Osteocyte (in vitro differentiated cells): ENCODE measurements at places on chromosomes 13 and 19. TPM values are rescaled to one million over a fixed set of nuclear protein-coding genes. Genes with fewer than 3 reads are reported as not detected.

The RGL3 gene
- 1.1 and 1.9 TPM in 2 replicates for total RNA-seq

The CCDC194 gene
- total RNA-seq = not detected in 2 replicates

The HSPB6 gene
- 0.37 and 0.64 TPM in 2 replicates for total RNA-seq

The ACP7 gene
- not detected in 2 replicates for total RNA-seq

The RXFP2 gene
- total RNA-seq = not detected in 2 replicates

The TNFSF13B gene
- total RNA-seq = 1.1 and 1.7 TPM in 2 replicates

The PINLYP gene
- 0.91 and 1.2 TPM in 2 replicates for total RNA-seq

The FREM2 gene
- total RNA-seq = 0.30 and 0.37 TPM in 2 replicates

The LILRB2 gene
- total RNA-seq = not detected in 2 replicates

The FCER2 gene
- total RNA-seq = not detected in 2 replicates

The TNNI3 gene
- total RNA-seq = 0.57 TPM in 1 of 2 replicates, not detected in the other

The C19orf67 gene
- 0.54 TPM in 1 of 2 replicates, not detected in the other for total RNA-seq

The NECTIN2 gene
- 117 TPM in 2 replicates for total RNA-seq

The RASL11A gene
- 4.6 and 5.3 TPM in 2 replicates for total RNA-seq

The F10 gene
- total RNA-seq = 1.8 and 2.0 TPM in 2 replicates

The FGF22 gene
- 0.81 TPM in 1 of 2 replicates, not detected in the other for total RNA-seq

DNA sequence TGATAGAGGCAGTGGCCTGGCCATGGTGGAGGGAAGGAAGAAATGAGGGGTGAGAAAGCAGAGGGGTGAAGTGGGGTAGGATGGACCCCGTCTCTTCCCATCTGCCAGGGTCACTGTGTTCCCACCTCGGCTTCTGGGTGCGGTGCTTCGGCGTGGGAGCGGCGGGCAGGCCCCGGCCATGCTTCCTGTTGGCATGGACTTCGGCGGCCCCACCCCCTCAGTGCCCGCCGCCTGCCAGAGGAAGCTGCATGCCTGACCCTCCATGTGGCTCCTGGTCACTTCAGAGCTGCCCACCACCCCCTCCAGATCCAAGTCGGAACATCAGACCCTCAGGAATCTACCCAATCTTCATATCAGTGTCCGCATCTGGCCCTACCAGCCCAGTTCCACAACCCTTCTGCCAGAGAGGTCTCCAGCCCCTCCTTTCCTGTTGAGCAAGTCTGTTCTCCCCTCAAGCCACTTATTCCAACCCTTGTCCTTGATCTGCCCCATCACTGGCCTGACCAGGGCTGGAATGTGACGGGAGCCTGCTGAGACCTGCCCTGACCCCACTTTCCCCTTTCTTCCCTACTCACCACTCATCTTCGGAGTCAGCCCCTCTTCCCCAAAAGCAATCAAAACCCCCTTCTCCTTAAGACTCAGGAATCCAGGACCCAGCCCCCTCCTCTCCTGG is 1.5 kb downstream of the KCNN4 start:
- H3K27me3 ChIP-seq = no peaks in the 10 kb centered on the region
- H3K4me1 ChIP-seq = peaks cover 59% of the 10 kb centered on the region
- no peak for DNase-seq

- DNase-seq = no peak
- no peaks in the 10 kb centered on the region for H3K27me3 ChIP-seq
- H3K4me3 ChIP-seq = no peak overlapping the region
- H3K36me3 ChIP-seq = no peaks in the 10 kb centered on the region
- H3K4me1 ChIP-seq = peaks cover 32% of the 10 kb centered on the region
Measured at GRCh38 chr19:2503521-2504109, 27.7 kb downstream of the GADD45B start.

GRCh38 chr13:34857558-34858325 is 84.3 kb upstream of the NBEA start:
- H3K4me1 ChIP-seq = no peaks in the 10 kb centered on the region
- H3K27ac ChIP-seq = no peak overlapping the region
- no peaks in the 10 kb centered on the region for H3K36me3 ChIP-seq

GRCh38 chr13:111383591-111384440 is 63.4 kb downstream of the TEX29 start:
- peak; percentile 62 for DNase-seq
- H3K27me3 ChIP-seq = peaks cover 27% of the 10 kb centered on the region
- no peaks in the 10 kb centered on the region for H3K4me1 ChIP-seq
- no peaks in the 10 kb centered on the region for H3K36me3 ChIP-seq

GRCh38 chr13:43664700-43665191 is 122.0 kb downstream of the ENOX1 start:
- H3K4me3 ChIP-seq = peak overlapping the region; percentile 24
- peaks cover 26% of the 10 kb centered on the region for H3K4me1 ChIP-seq
- no peaks in the 10 kb centered on the region for H3K27me3 ChIP-seq
- DNase-seq = no peak
- peak overlapping the region; percentile 86 for H3K27ac ChIP-seq
- no peaks in the 10 kb centered on the region for H3K36me3 ChIP-seq

DNA sequence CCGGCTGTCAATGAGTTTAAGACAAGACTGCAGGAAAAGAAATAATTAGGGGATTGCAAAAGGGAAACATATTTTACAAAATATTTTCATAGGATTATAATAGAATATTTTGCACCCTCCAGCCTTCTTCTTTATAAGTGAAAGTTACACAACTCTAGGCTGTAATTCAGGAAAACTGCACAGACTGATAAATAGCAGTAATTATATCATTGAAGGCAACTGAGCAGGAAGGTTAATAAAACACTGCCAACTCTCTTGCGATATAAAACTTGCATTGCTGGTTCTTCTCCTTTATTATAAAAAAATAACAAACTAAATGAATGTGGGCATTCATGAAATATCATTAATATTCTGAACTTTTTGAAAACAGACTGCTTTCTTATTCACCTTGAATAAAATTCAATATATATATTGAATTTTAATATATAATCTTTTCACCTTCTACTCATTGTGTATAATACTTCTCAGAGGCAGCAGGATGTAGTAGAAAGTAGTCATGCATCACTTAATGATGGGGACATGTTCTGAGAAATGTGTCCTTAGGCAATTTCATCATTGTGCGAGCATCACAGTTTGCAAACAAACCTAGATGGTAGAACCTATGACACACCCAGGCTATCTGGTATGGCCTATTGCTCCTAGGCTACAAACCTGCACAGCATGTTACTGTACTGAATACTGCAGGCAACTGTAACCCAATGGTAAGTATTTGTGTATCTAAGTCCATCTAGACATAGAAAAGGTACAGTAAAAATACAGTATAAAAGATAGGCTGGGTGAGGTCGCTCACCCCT is 24.9 kb upstream of the STARD13 start:
- H3K27me3 ChIP-seq = no peaks in the 10 kb centered on the region
- H3K36me3 ChIP-seq = no peaks in the 10 kb centered on the region
- DNase-seq = no peak

DNA sequence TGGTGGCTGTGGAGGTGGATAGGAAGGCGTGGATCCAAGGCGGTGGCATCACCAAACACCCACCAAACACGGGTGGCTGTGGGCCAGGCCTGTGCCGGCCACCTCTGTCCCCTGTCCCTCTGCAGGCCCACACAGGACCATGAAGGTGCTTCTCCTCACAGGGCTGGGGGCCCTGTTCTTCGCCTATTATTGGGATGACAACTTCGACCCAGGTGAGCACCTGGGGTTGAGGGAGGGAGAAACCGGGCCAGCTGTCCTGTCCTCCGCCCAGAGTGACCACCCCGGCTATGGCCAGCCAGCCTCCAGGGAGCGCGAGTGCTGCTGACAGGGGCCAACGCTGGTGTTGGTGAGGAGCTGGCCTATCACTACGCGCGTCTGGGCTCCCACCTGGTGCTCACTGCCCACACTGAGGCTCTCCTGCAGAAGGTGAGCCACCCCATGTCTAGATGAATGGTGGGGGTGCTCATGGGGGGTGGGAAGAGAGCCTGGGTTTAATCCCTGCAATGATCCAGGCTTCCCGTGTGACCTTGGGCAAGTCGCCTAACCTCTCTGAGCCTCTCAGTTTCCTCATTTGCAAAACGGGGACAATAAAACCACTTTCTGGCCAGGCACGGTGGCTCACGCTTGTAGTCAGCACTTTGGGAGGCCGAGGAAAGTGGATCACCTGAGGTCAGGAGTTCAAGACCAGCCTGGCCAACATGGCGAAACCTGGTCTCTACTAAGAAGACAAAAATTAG is 4.0 kb downstream of the HSD11B1L start:
- H3K4me3 ChIP-seq = no peak overlapping the region
- H3K27me3 ChIP-seq = no peaks in the 10 kb centered on the region
- H3K4me1 ChIP-seq = peaks cover 14% of the 10 kb centered on the region
- DNase-seq = no peak
- H3K36me3 ChIP-seq = no peaks in the 10 kb centered on the region
- H3K27ac ChIP-seq = no peak overlapping the region

DNA sequence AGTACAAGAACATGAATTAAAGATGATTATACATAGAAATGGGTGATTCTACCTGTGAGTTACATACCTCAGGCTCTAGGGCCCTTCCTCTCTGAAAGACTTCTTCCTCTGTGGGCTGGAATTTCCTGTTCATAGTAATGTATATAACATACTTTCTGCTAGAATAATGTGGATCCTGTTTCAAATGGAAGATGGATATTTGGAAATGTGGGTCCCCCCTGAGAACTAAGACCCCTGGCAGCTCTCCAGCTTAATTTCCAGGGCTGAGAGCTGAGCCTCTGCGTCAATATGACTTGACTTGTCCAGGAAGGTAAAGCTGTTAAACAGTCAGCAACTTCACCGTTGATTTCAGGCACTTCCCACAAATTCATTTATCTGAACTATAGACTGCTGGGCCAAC is 296.3 kb downstream of the NALCN start:
- no peak for DNase-seq
- peaks cover 41% of the 10 kb centered on the region for H3K4me1 ChIP-seq
- no peaks in the 10 kb centered on the region for H3K27me3 ChIP-seq
- no peak overlapping the region for H3K4me3 ChIP-seq
- no peak overlapping the region for H3K27ac ChIP-seq

- no peak overlapping the region for H3K4me3 ChIP-seq
- H3K27me3 ChIP-seq = peaks cover 19% of the 10 kb centered on the region
- DNase-seq = no peak
- no peak overlapping the region for H3K27ac ChIP-seq
Measured at GRCh38 chr19:11626252-11626651, 29.0 kb downstream of the ZNF627 start.

- H3K36me3 ChIP-seq = no peaks in the 10 kb centered on the region
- no peak overlapping the region for H3K27ac ChIP-seq
- H3K4me3 ChIP-seq = no peak overlapping the region
- peaks cover 34% of the 10 kb centered on the region for H3K4me1 ChIP-seq
- no peak for DNase-seq
- peaks cover 6% of the 10 kb centered on the region for H3K27me3 ChIP-seq
Measured at GRCh38 chr19:48639483-48640375, 2.5 kb upstream of the DBP start.

GRCh38 chr13:107956889-107957288 is 258.4 kb downstream of the LIG4 start:
- no peaks in the 10 kb centered on the region for H3K36me3 ChIP-seq
- DNase-seq = no peak
- no peaks in the 10 kb centered on the region for H3K4me1 ChIP-seq
- no peak overlapping the region for H3K4me3 ChIP-seq

DNA sequence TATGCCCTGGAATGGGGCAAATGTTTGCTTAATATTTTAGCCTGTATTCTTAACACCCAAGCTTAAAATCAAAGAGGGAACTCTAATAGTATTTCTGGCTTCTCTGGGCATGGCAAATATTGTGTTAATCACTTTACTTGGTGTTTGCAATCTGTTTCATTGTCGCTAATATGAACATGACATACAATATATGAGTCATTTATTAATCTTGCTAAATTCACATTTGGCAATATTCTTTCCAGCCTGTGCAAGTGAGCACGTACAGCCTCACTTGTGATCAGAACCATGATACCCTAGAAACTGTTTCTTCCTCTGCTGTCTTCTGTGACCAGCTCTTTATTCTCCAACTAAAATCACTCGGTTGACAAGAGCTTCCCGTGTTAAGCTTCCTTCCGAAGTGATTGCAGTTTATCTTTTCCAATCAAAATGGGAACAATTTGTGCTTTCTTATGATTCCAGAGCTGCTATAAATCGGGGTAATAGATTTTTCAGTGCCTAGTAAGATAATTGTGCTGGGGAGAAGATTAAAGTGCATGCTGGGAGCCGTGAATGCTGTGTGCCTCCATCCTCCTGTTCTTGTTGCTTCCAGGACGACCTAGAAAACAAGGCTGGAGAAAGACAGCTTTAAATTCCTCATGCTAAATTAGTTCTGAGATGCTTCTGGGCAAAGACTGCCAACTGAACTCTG is 153.0 kb upstream of the TMTC4 start:
- H3K36me3 ChIP-seq = no peaks in the 10 kb centered on the region
- no peaks in the 10 kb centered on the region for H3K27me3 ChIP-seq
- H3K27ac ChIP-seq = no peak overlapping the region
- H3K4me1 ChIP-seq = no peaks in the 10 kb centered on the region

GRCh38 chr19:47754206-47755064 is 9.1 kb downstream of the NOP53 start:
- no peaks in the 10 kb centered on the region for H3K27me3 ChIP-seq
- no peak overlapping the region for H3K4me3 ChIP-seq
- H3K27ac ChIP-seq = no peak overlapping the region
- H3K4me1 ChIP-seq = no peaks in the 10 kb centered on the region
- DNase-seq = no peak
- H3K36me3 ChIP-seq = peaks cover 34% of the 10 kb centered on the region

GRCh38 chr13:27011661-27012060 is 159.9 kb downstream of the USP12 start:
- DNase-seq = peak; percentile 49
- H3K27me3 ChIP-seq = peaks cover 11% of the 10 kb centered on the region
- H3K27ac ChIP-seq = no peak overlapping the region
- no peaks in the 10 kb centered on the region for H3K36me3 ChIP-seq
- peaks cover 9% of the 10 kb centered on the region for H3K4me1 ChIP-seq

- no peaks in the 10 kb centered on the region for H3K27me3 ChIP-seq
- no peak for DNase-seq
- no peak overlapping the region for H3K4me3 ChIP-seq
- no peak overlapping the region for H3K27ac ChIP-seq
Measured at GRCh38 chr13:80180740-80181355, 160.1 kb downstream of the SPRY2 start.

- H3K27ac ChIP-seq = no peak overlapping the region
- no peaks in the 10 kb centered on the region for H3K4me1 ChIP-seq
- DNase-seq = no peak
Measured at GRCh38 chr13:54563286-54563685, 1534.7 kb downstream of the OLFM4 start.

GRCh38 chr13:22903301-22903700 is 277.5 kb upstream of the SGCG start:
- no peak overlapping the region for H3K4me3 ChIP-seq
- no peak overlapping the region for H3K27ac ChIP-seq
- H3K4me1 ChIP-seq = no peaks in the 10 kb centered on the region
- peaks cover 6% of the 10 kb centered on the region for H3K27me3 ChIP-seq
